ENCODE measurements at places on chromosomes 12 and 14. TPM values are rescaled to one million over a fixed set of nuclear protein-coding genes. Genes with fewer than 3 reads are reported as not detected.

TSPAN8 gene
- polyA plus RNA-seq: not detected

CCDC88C gene
- polyA plus RNA-seq: 11.6 TPM

DNA sequence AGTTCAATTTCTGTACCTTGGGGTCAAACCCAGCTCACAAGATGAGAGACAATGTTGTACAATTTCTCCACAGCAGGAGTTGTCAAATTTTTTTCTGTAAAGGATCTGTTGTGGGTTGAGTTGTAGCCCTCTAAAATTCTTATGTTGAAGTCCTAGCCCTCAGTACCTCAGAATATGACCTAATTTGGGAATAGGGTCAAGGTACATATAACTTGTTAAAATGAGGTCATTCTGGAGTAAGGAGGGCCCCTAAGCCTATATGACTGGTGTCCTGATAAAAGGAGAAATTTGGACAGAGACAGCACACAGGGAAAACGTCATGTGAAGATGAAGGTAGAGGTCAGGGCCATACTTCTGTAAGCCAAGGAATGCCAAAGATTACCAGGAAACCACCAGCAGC lies 264.9 kb downstream of the TTC8 start:
- no peak for DNase-seq

DNA sequence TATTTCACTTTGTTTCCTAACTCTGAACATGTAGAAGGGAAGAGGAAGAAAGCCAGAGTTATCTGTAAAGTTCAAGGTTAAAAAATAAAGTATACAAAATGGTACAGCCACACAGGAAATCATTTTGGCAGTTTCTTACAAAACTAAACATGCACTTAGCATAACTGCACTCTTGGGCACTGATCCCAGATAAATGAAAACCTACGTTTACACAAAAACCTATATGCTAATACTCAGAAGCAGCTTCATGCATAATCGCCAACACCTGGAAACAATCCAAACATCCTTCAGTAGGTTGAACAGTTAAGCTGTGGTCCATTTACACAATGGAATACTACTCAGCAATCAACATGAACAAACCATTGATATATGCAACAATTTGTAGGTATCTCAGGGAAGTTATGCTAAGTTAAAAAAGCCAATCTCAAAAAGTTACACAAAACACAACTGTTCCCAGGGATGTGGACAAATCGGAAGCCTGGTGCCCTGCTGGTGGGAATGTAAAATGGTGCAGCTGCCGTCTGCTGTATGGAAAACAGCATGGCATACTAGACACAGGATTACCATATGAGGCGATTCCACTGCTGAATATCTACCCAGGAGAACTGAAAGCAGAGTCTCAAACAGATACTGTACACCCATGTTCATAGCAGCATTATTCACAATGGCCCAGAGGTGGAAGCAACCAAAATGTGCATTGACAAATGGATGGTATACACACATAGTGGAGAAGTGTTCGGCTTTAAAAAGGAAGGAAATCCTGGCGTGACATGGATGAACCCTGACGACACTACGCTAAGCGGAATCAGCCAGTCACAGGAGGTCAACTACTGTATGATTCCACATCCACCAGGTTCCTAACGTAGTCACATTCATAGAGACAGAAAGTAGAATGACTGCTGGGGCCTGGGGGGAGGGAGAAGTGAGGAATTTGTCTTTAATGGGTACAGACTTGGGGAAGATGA lies 37.7 kb downstream of the NRDE2 start:
- DNase-seq: peak; percentile 77

DNA sequence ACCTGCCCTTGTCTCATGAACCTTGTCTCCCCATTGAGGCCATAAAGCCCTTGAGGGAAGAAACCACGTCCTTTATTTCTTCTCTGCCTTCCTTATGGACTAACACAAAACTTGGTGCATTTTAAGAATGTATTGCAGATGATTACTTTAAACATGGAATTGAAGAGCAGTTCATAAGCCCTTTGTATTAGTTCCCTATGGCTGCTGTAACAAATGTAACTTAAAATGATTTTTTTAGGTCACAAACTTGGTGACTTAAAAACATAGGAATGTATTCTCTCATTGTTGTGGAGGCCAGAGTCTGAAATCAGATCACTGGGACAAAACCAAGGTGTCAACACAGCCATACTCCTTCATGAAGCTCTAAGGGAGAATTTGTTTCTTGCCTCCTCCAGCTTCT lies 185.5 kb downstream of the PHLDA1 start:
- no peak for DNase-seq

THAP2 gene
- 3.5 TPM for polyA plus RNA-seq

DNA sequence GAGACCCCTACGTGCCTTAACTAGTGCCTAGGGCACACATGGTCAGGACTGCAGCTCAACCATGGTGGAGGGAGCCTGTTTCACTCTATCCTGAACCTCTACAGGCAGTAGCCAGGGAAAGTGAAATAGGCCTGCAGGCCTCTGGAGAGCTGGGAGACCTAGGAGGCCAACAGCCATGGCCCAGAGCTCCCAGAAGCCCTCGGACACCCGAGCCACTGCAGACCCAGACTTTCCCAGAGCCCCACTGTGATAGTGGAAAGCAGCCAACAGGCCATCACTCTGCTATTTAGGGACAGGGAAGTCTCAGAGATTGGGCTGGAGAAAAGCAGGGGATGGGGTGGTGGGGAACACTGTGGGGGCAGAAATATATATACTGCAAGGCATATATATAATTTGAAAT lies 56.5 kb upstream of the ZFP36L1 start:
- DNase-seq: no peak

DNA sequence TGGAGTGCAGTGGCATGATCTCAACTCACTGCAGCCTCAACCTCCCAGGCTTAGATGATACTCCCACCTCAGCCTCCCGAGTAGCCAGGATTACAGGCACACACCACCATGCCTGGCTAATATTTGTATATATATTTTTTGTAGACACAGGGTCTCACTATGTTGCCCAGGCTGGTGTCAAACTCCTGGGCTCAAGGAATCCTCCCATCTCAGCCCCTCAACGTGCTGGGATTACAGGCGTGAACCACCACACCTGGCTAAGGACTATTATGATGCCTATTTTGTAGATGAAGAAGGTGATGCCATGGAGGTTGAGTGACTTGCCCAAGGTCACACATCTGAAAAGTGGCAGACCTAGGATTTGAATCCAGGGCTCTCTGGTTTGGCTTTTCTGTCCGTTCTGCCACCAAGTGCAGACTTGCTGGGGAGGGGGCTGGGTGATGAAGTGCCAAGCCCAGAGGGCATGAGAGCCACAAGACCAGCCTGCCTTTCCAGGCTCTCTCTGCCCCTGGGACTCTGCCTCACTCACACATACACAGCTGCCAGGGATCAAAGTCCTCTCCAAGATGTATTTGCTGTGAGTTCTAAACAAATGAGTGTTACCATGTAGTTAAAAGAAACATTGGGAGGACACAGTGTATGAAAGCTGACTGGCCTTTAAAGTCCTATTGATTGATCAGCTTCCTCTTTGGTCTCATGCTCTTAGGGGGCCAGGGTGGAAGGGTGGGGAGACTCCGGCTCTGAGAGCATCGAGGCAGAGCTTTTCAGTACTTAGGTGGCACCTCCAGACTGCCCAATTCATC lies 21.3 kb upstream of the RBM19 start:
- DNase-seq: no peak

CLEC4C gene
- 0.54 TPM for polyA plus RNA-seq

TAS2R14 gene
- 0.53 TPM for polyA plus RNA-seq

KCTD10 gene
- polyA plus RNA-seq: 20.0 TPM

STON2 gene
- polyA plus RNA-seq: 1.6 TPM

LBHD2 gene
- not detected for polyA plus RNA-seq

DNA sequence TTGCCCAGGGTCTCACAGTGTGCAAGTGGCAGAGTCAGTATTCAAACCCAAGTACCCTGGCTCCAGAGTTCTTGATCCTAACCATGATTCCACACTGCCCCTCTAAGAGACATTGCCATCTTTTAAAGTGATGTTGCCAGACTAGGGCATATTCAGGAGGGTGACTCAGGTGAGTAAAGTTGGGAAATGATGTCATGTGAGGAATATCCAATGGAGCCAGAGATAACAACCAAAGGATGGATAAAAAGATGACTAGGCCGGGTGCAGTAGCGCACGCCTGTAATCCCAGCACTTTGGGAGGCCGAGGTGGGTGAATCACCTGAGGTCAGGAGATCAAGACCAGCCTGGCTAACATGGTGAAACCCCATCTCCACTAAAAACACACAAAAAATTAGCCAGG lies 85.6 kb downstream of the SMOC1 start:
- no peak for DNase-seq

NTF3 gene
- not detected for polyA plus RNA-seq

GRCh38 chr14:74985028-74985310 lies 17.8 kb upstream of the EIF2B2 start:
- DNase-seq: no peak

- DNase-seq: peak; percentile 32
Measured at GRCh38 chr12:117119592-117120198, 20.5 kb upstream of the TESC start.

DNA sequence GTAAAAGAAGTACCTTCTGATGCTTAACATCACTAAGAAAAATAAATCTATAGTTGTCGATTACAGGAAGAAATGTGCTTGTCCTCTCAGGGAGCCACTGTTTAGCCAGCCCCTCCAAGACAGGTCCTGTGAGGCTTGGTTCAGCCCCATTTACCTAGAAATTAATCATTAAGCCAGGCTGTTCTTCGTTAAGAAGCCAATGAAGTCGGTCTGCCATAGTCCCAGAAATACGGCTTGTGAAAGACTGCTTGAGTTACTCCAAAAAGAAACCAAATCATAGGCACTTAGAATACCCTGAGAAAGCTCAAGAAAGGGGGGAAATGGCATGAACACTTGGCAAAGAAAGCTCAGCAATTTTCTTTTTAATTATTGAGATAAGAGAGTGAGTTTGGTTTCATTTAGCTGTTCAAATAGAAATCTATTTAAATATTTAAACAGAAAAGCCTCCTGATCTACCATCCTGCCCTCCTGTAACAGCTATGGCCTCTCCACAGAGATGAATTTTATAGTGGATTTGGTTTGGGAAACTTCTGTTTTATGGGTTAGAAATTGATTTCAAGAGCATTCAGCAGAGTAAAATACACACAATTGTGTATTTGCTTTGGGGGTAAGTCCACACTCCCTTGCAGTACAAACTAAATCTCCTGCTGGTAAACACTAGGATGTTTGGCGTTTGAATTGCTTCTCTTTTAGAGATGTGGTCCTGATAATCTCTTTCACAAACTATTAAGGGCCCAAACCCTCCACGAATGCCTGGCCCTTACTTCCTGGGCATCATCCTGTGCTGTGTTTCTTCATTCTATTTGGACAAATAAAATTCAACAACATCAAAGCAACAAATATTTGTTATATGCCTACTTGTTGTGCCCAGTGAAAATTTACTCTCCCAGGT lies 234.4 kb downstream of the SEC23A start:
- DNase-seq: no peak

TMCC3 gene
- 7.1 TPM for polyA plus RNA-seq

EML5 gene
- not detected for polyA plus RNA-seq

KRT6C gene
- polyA plus RNA-seq: not detected

DNA sequence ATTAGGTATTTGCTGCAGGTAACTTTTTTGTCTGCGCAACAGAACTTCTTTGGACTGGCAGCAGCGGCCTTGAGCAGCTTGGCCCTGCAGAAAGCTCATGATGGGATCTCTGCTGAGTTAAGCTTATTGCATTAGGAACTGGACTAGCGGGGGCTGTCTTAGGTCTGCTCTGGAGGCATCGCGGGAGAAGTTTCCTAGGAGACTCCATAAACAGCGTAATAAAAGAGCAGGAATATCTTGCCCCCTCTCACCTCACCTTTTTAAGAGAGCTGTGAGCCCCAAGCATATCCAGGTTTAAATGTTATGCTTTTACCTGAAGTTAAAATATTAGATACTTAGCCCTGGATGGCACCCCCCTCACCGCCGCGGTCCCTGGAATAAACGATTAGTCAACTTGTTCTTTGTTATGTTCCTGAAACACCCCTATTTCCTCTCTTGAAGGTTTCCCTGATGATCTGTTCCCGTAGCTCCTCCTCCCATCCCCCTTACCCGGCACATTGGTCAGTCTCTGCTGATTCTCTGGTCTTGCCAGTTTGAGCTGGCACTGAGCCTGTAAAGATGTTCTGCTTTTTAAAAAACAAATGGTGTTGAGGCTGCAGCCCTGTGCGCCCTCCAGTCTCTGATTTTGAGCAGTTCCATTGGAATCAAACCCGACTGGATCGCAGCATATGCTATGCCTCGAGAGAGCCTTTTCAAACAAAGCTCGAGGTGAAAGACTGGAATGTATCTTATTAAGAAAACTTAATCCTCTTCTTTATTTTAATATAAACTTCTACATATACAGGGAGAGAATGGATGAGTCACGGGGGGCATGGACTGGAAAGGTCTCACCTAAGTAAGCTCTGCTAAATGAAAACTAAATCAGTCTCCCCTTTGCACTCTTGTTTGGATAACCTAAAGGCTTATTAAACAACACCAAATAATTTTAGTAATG lies 1.9 kb downstream of the MLXIP start:
- DNase-seq: peak; percentile 86

DNA sequence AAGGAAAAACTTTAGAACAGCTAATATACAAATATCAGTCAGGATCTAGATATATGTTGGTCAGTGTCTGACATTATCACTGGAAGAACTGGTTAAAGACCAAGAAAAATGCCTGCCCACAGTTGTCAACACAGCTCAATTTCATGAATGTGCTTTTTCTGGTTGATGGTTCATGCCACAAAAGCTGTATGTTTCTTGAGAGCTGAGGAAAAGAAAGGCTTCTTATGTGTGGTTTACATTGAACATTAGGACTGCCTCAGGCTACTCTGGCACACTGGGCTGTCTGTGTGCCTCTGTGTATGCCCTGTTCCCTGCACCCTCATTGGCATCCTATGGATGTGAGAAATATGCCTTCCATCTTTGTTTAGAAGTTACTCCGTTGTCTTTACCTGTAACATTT lies 218.8 kb upstream of the RGS6 start:
- DNase-seq: no peak

GRCh38 chr12:63078906-63079305 lies 72.1 kb downstream of the AVPR1A start:
- DNase-seq: no peak

All from CD14-positive monocyte (primary cell).